Ascending aorta (tissue), 2 donors: ENCODE measurements at places on chromosomes 5 and 9. TPM values are rescaled to one million over a fixed set of nuclear protein-coding genes. Genes with fewer than 3 reads are reported as not detected.

DNA sequence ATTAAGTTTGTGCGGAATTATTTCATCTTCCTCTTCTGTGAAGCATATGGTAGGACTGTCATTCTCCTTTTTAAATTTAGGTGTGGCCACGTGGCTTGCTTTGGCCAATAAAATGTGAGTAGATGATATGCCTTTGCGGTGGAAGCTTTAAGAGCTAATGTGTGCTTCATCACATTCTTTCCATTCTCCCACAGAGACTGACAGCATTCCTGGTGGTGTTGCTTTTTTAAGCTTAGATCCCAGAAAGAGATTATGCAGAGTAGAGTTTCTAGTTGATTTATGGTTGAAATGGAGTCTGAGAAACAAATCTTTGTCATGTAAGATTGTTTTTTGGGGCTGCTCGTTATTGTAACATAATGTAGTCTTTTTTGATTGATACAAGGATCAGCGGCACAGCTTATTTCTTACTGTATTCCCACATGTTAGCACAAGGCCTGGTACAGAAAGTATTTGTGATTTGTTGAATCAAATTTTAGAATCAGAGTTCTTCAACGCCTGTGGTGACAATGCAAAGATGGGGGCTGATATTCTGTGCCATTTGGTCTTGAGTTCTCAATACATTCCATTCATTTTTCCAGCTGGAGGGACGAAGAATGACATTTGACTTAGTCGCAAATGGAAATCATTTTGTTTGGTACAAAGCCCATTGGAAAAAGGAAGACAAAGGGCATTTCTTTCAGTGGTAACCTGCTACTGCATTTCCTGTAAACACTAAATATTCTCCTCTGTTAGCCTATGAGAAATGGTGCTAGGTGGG lies 209.9 kb upstream of the VLDLR start:
- DNase-seq, result no peak

DNA sequence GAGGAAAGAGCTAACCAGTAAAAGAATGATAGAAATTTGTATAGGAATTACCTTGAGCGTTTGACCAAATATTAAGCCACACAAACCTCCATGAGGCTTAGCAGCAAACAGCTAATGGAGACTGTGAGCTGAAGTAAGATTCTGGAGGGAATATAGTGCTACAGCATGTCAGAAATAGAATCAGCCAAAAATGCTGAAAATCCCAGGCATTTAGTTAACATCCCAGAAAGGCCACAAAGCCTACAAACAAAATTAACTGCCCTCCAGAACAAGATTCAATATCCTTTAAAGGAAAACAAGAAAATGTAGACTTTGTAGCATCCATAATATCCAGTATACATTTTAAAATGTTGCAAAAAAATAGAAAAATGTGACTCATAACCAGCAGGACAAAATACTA lies 257.8 kb upstream of the TUSC1 start:
- no peak for DNase-seq

The PIP5KL1 gene
- not detected for total RNA-seq

- no peak for DNase-seq
These were observed 1.0 kb downstream of the DMRT2 start for GRCh38 chr9:1051210-1051583.

DNA sequence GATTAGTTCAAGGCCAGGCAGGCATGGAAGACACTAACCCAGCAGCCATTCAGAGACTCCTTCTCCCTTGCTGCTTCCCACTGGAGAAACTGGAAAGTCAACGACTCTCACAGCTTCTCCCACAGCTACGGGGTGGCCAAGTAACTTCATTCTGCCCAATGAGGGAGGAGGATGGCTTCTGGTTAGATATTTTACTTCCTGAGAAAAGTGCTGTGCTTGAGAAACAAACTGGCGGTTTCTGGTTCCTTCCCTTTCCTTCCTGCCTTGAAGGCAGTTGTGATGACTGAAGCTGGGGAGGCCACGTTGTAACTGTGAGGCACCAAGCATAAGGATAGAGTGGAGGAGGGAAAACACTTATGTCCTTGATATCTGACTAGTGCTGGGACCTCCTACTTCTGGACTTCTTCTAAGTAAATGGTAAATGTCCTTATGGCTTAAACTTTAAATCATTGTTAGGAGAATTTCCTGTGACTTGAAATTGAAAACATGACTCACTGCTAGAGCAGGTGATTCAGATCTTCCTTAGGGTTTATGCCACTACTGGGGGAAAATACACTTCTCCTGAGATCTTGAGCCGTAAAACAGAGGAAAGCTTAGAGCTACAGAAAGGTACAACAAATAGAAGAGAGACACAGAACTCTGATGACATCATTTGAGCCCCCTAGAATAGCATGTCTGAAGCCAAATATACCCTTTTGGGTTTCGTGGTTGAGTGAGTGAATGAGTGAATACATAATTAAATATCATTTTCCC lies 3.1 kb upstream of the GNPDA1 start:
- DNase-seq, result no peak

GRCh38 chr5:74316064-74316603 lies 324.4 kb downstream of the ENC1 start:
- DNase-seq, result peak; percentile 90

The ISOC1 gene
- total RNA-seq, result 5.1 TPM

GRCh38 chr9:127647451-127647850 lies 35.4 kb downstream of the STXBP1 start:
- DNase-seq, result no peak

- DNase-seq, result no peak
These were observed 424 bp downstream of the HAND1 start for GRCh38 chr5:154477382-154478223.

DNA sequence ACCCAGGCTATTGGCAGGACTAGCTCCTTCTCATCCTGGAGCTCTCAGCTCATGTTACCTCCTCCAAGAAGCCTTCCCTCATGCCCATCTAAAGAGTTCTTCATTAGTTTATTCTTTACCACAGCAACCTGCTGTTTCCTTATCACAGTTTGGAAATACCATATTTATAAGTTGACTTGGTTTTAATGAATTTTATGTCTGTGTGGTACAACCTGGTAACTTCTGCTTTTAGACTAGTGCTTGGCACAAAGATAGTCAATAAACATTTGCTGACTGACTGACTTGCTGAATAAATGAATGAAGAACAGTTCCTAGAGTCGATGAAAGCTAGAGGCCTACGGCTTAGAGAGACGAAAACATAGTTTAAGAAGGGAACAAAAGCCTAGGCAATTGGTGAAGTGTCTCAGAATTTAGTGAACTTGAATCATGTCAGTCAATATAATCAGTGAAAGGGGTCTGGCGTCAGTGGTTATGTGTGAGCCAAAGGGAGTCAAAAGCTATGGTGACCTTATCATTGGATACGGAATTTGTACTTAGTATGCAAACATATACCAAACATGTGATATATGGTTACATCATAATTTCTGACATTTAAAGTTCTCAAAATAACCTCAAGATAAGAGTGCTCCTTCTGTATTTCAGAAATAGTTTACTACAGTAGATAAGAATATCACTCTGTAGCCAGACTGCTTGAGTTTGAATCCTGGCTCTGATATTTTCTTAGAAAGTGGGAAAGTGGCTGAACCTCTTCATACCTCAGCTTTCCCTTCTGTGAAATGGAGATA lies 239.5 kb downstream of the MCTP1 start:
- no peak for DNase-seq

DNA sequence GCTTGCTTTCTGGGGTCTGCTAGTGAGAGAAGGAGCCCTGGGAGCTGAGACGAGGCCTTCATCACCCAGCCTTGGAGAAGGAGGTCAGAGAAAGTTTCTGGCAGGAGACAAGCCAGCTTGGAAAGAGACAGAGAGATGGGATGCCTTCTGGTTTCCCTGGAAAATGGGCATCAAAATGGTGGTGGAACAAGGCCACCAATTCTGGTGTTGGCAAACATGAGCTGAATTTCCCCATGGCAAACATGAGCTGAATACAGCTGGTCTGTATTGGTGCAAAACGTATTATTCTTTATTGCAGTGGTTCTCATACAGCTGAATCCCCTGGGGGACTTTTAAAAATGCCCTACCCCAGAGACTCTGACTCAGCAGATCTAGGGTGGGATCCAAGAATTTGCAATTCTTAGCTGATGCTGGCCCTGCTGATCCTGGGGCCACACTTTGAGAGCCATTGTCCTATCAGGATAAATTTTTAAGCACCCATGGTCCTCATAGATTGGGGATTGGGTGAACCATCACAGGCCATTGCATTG lies 39.1 kb upstream of the S1PR3 start:
- DNase-seq, result no peak

The CTSV gene
- total RNA-seq, result not detected

DNA sequence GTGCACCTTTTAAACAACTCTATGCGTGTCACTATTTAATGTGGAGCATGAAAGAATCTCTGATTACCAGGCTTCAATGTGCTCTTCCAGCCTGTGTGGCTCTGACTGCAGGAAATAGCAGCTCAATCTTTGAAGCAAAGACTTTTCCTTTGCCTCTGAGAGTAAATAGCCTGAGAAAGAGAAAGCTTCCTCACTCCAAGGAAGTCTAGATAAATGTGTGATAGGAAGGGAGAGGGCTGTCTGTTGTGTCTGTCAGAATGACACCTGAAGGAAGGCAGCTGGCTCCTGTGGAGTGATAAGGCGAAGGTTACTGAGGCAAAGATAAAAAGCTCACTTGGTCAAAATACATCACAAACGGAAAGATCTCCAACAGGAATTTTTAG lies 205.3 kb upstream of the HAPLN1 start:
- DNase-seq, result no peak

GRCh38 chr5:16866795-16867576 lies 69.1 kb downstream of the MYO10 start:
- no peak for DNase-seq

DNA sequence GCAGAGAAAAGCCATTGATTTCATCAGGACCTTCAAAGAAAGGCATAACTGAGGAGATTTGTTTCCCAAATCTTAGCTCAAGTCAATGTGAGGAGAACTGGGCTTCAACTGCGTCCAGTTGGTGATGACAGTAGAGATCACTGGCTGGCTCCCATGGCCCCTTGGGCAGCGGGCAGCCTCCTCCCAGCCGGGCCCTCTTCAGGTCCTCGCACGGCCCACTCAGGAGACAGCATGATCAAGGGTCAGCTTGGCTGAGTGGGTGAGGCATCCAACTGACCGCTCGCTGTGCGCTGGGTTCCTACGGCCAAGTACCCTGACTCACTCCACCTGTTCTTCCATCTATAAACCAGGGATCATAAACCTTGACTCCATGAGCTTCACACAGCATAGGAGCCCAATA lies 274.0 kb downstream of the NSG2 start:
- no peak for DNase-seq

The GAPT gene
- total RNA-seq, result not detected

GRCh38 chr9:83166372-83166771 lies 103.4 kb upstream of the RASEF start:
- no peak for DNase-seq

GRCh38 chr5:30926218-30926617 lies 267.3 kb upstream of the CDH6 start:
- DNase-seq, result no peak

- DNase-seq, result no peak
These were observed 30.0 kb upstream of the PCSK1 start for GRCh38 chr5:96463091-96463490.

- DNase-seq, result no peak
These were observed 15.8 kb upstream of the PSAT1 start for GRCh38 chr9:78280982-78281668.

The GFI1B gene
- not detected for total RNA-seq

The MAMDC4 gene
- total RNA-seq, result 5.0 TPM
